Nucleus accumbens (tissue), 56 donors: ENCODE measurements at places on chromosomes 7 and 10.

GRCh38 chr7:45001138-45001694 is 1.2 kb downstream of the CCM2 start:
- DNase-seq = no peak

DNA sequence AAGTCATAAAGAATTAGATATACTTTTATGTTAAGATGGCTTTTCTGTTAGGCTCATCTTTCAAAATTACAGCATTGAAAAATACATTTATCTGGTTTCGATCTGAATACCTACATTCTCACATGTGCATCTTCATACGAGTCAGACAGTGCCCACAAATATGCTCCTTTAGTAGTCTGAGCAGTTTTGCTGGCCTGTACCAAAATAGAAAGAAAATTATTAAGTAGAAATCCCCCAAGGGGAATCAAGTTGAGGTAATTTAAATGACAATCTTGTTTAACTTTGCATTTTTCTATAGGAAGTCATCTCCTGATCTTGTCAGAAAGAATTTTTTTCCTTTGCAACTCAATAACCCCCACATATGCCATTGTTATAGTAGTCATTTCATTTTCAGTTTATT is 287.4 kb upstream of the SEMA3D start:
- DNase-seq = no peak

DNA sequence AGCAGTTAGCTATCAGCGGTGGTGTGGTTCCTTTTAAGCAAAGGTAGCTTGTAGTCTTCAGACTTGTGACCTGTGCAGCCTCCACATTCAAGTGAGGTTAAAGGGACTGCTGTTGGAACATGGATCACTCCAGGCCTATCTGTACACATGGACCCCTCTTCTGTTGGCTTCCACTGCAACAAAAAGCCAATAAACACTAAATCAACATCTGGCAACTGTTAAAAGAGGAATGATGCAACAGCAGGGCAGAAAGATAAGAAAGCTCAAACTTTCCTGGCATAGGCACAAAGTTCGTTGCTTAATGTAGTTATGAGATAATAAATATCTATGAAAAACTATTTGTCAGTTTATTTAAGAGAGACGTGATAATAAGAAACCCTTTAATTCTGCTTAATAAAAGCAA is 4.0 kb upstream of the MINPP1 start:
- DNase-seq = no peak

DNA sequence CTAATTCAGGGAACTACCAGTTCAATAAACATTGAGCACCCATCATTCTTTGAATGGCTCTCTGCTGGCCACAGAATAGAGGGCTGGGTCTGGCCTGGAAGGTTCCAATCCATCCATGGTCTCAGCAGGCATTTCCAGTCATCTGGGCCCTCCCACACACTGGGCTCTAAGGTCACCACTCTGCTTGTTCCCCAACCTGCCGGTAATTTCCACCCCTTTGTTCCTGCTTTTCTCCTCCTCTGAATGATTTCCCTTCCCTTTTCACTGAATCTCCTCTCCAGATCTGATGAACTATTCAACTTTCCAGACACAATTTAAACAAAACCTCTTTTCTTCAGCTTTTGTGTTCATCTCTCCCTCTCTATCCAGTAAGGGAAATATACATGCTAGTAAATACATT is 2.6 kb downstream of the BZW2 start:
- no peak for DNase-seq

GRCh38 chr10:6140965-6141295 is 52.1 kb downstream of the RBM17 start:
- no peak for DNase-seq

DNA sequence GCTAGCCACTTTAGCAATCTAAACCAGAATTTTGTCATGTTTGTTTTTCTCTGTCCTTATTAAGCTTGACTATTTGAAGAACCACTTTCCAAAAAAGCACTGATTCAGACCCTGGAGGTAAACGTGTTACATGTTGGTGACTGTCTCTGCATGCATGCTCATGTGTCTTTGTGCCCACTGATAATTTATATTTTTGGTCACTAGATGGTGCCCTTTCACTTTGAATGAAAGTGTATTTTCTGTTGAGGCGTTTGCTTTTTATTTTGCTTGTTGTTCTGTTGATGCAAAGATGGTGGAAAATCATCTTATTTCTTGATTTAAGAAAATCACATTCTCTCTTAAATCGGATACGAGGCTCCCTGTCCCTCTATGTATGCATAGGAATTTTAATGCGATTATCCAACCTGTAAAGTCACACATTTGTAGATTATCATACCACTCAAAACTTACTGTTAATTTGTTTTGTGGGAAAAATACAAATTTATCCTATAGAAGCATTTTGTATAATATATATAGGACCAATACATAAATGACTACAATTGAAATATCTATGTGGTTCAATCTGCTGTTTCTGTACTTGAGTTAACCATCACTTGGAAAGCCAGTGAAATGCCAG is 269.3 kb downstream of the BICC1 start:
- DNase-seq = no peak

- DNase-seq = no peak
Observed at GRCh38 chr7:134212576-134213546, 85.7 kb downstream of the LRGUK start.

GRCh38 chr10:98956576-98957260 is 278.9 kb downstream of the HPSE2 start:
- DNase-seq = no peak

GRCh38 chr7:40760293-40760964 is 625.6 kb downstream of the SUGCT start:
- no peak for DNase-seq

DNA sequence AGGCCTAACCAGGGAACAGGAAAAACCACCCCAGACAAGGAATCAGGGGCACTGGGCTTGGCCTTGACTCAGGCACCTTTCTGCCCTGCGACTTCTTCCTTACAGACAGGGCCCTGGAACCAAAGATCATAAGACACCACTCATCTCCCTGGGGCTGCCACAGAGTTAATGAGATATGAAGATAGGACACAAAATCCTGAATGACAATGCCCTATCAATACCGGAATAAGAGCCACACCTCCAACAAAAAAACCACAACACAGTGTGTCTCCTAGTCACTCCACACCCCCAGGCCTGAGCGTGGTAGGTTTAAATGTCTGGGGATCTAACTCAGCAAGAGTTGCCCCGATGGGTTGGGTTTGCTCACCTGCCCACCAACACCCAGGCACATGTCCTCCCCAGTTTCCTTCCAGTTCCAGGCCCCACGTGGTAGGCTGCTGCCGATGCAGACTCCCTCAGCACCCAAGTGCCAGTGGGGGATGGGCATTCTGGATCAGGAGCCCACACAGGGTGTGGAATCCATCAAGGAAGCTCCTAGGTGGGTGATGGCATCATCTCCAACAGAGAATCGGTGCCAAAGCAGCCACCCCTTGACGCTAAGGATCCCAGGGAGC is 3.9 kb downstream of the DLG5 start:
- no peak for DNase-seq

DNA sequence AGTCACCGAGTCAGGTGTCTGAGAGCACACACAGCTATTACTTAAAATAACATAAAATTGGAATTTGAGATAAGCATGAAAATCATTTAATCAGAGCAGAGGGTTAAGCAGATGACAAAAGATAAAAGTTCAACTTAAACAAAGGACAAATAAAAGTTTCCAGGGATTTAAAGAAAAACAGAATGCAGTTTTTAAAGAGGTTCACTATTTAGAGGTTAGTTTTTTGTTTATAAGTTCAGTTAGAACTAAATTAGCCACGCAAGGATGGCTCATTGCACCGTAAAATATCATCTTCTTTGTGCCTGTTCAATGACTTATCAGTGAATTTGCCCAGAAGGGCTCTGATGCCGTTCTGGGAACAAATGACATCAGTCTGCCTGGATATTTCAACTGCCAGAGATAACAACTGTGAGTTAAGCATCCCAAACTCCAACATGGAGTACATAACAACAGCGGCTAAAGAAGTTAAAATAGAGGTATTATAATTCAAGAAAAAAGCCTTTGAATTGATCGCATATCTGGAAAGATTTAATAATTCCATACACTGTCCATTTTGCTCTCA is 107.8 kb downstream of the ANK3 start:
- no peak for DNase-seq

- DNase-seq = peak; percentile 31
Observed at GRCh38 chr10:490891-491571, 198.4 kb downstream of the DIP2C start.

GRCh38 chr10:53406532-53406931 is 633.9 kb upstream of the MBL2 start:
- DNase-seq = no peak

- no peak for DNase-seq
Observed at GRCh38 chr7:126083014-126083413, 1153.4 kb upstream of the POT1 start.

DNA sequence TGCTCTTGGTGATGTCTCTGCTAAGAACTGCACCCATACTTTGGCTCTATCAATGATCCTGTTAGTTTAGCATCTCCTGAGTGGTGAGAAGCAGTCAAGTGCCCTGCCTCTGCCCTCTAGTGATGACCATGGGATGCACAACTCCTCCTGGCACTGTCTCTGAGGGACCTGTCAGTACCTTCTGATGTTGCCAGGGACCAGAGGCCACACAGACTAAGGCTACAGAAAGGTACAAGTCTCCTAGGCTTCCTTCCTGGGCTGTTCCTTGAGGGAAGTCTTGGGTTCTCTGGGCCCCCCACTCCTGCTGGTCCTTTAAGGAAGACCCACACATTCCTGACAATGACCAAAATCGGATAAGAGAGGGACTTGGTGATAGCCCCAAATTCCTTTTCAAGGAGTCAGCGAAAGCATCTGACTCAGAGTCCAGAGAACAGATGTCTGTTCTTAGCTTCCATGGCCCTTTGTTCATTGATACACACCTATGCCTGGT is 15.3 kb downstream of the NKX2-3 start:
- DNase-seq = no peak

DNA sequence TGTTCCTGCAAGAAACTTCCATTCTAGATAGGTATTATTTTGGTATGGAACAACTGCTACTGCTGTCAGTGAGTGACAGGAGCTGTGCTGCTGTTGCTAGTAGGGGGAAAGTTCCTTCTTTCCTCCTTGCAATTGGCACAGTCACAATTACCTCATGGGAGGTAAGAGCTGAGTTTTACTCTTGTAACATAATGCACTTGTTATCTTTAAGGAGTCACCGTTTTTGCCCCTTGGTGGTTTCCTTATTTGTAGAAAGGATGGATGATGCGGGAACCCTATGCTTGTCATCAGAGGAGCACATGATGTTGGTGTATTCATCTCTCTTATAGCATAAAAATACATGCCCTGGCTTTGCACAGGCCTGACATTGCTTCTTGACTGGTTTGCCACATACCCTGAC is 234.7 kb upstream of the NPY start:
- no peak for DNase-seq

- DNase-seq = no peak
Observed at GRCh38 chr7:81301815-81302214, 383.0 kb upstream of the SEMA3C start.

GRCh38 chr10:23643111-23643780 is 204.4 kb downstream of the OTUD1 start:
- no peak for DNase-seq

- no peak for DNase-seq
Observed at GRCh38 chr10:118626953-118627352, 31.5 kb upstream of the PRLHR start.

DNA sequence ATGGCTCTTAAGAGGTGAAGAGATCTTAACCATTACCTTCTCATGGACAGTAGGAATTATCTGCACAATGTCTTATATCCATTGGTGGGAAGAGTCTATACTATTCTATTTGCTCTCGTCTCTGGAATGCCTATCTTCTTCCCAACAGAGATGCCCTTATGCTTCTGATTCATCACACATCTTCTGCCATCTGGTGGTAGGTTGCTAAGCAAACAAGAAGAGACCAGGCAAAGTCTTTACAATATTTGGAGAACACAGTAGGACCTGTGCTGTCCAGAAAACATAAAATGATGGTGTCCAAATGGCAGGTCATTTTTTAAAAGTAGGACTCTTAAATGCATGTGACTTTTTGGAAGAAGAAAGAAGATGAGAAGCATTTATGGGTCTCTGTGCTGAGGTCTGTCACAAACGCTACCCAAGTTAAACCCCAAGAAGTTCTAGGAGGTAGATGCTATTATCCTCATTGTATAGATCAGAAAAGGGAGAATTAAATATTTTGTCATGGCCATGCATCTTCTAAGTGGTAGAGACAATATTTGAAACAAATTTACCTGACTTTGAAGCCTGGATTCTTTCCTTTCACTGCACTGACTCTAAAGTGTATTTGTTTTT is 67.8 kb upstream of the NXPH1 start:
- no peak for DNase-seq

GRCh38 chr7:79790656-79791262 is 337.3 kb upstream of the MAGI2 start:
- no peak for DNase-seq

GRCh38 chr10:8049865-8050555 is 4.5 kb upstream of the GATA3 start:
- DNase-seq = no peak

DNA sequence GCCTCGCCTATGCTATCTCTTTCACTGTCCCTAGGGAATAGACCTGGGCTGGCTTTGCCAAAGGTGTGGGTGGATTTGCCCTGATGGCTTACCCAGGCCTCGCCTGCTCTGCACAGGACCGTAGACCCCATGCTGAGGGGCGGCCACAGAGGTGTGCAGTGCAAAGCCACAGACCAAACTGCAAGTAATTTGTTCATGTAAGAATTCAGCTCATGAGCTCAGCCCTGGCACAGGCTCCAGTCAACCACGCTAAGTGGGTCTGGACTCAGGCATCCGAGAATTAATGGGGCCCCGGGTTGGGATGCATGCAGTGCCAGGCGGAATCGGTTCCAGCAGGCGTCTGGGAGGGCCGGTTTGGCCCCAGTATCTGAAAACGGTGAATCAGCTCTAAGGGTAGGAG is 445.2 kb downstream of the DNAJB6 start:
- no peak for DNase-seq

GRCh38 chr10:11197878-11198277 is 180.2 kb downstream of the CELF2 start:
- DNase-seq = no peak

GRCh38 chr10:72981028-72981881 is 26.6 kb upstream of the PLA2G12B start:
- DNase-seq = no peak

DNA sequence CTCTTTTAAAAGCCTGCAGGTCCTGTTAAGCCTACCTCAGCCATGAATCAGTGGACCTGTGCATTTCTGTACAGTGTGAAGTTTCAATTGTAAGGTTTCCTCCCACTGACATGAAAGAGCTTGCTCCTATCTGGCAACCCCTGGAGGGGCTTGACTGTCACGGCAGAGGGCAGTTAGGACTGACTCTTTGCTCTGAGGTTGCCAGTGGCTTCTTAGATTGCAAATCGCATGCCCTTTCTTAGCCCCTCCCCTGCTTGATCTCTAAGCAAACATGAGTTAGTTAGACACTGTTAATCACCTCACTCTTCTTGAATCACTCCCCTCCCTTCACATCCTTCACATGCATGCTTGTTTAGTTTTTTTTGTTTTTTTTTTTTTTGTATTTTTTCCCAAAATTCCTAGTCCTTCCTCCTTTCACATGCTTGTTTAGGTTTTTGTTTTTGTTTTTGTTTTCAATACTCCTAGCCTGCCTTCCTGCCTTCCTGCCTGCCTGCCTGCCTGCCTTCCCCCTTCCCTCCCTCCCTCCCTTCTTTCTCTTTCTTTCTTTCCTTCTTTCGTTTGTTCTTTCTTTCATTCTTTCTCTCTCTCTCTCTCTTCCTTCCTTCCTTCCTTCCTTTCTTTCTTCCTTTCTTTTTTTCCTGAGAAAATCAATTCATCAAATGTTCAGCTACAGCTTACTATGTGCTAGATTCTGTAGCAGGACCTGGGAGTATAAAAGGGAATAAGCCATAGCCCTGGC is 6.0 kb upstream of the HIPK2 start:
- DNase-seq = no peak

GRCh38 chr10:4241724-4242345 is 456.8 kb upstream of the KLF6 start:
- DNase-seq = no peak
